ENCODE measurements at places on chromosomes 13 and 19.
A peak's percentile ranks its signal among the peaks of the same experiment; 100 is the strongest.

DNA sequence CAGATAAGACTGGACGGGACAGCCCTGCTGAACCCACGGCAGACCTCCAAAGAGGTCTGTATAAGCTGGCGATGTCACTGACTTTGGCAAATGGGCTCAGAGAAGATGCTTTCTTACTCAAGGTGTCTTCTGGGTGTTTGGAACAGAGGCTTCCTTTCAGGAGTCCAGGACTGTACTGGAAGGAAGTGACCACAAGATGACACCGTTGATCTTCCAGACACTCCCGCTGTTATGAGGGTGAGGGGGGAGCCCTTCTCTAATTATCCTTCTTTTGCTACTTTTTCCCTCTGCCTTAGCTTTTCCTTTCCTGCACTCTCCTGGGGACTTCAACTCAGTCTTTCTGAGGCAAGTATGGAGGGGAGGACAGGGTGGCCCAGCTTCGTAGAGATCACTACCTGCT is 65.2 kb upstream of the ZNF599 start:
- no peak for DNase-seq

DNA sequence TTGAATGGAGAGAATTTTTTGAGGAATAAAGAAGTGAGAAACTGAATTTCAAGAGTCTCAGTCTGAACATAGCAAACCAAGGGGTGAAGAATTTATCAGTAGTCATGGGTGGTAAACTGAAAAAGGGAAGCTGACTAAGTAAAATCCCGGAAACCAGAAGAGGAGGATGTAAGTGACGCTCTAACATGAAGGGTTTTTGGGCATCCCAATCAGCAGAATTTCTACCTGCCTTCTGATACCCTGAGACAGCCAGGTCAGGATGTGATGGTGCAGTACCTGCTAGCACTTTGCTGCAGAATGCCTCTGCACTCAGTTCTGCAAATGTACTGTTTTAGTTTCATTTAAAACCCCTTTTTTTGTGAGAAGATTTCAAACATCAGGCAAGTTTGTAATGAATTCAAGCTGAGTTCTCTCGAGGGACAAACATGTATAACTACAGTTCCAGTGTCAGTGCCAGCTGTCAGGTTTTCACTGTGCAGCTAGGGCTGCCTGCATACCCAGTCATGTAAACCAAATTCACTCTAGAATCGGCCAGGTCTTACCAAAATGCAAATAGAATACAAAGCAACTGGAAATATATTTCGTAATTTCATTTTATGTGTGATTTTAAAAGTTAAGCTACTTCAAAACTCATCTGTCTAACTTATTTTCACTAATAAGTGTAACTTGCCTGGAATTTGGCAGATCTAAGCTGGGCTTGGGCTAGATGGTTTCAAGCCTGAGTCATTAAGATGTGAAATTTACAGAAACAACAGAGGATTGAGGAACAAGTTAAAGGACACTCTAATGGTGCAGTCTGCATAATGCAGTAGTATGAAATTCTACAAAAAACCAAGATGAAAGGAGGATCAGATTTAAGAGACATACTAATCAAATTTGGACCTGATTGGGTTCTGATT is 13.8 kb downstream of the METTL21C start:
- DNase-seq = no peak

DNA sequence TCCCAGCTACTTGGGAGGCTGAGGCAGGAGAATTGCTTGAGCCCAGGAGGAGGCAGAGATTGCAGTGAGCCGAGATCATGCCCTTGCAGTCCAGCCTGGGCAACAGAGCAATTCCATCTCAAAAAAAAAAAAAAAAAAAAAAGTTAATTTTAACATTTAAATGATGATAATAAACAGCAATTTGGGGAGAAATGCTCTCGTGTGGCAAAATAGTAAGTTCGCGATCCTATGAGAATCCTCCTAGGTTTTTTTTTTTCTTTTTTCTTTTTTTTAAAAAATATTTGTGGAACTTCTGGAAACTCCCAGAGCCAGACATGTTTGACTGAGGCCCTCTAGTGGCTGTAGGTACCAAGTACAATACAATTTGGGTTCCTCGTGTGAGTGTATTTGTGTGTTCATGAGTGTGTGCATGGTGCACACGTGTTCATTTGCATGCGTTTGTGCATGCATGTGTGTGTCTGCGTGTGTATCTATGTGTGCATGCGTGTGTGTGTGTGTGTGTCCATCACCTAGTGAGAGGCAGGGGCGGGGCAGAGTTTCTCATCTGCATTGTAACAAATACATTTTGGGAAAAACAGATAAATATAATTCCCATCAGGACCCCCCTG is 31.2 kb downstream of the TMPRSS9 start:
- peak; percentile 31 for DNase-seq

- DNase-seq = no peak
Observed at GRCh38 chr13:108777421-108778420, 148.3 kb downstream of the MYO16 start.

GRCh38 chr13:94459116-94459515 is 20.4 kb downstream of the DCT start:
- no peak for DNase-seq

DNA sequence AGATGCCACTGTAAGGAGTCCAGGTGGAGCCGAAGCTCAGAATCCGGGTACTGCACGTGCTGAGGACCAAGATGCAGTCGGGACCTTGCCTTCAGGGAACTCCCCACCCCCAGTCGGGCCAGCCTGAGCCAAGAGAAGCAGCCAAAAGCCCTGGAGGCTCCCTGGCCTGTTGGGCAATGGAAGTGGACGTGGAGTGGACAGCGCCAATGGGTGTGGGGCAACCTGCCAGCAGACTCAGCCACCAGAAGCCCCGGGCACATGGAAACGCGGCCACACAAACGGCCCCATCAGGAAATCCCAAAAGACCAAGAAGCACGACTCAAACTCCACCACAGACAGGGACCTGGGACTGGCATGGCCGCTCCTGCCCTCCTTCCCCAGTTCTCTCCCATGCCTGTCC is 30.0 kb upstream of the KCTD15 start:
- no peak for DNase-seq

- DNase-seq = no peak
Observed at GRCh38 chr13:113418722-113419049, 34.6 kb downstream of the ADPRHL1 start.

DNA sequence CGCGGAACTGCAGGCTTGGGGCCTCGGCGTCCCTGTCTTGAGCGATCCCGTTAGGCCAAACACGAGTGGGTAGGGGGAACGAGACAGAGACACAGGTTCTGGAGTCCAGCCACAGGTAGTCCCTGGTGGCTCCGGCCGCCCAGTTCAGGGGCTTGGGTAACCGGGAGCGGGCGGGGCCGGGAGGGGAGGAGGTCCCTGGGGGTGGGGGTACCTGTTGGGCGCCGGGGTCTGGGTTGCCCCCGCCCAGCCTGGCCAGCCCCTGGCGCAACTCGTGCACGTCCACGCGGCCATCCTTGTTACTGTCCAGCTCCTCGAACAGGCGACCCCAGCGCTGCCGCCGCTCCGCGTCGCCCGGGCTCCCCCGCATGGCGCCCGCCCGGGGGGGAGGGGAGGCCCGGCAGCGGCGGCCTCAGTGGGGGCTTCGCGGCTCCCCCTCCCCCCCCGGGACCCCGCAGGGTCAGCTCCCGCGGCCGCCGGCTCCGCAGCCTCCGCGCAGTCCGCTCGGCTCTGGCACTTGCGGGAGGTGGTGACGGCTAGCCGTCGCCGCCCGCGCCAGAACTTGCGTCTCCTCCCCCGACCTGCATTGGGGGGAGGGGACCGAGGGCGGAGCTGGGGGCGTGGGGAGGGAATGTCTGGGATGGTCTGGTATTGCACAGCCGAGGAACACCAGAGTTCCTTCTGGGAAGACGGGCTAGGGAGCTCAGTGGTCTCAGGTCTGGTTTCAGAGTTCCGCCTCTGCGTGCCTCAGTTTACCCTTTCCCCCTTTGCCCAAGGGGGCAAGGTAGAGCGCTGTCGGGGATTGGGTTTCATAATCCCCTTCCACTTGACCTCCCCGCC is at the start of gene SLC25A23:
SLC25A23 (minus strand) TSS at position 531 of the 837 bp plus-strand sequence; CDS start at position 367, 164 bp downstream.
- DNase-seq = peak; percentile 75

- DNase-seq = peak; percentile 84
Observed at GRCh38 chr19:50537769-50538230, 24.1 kb upstream of the ASPDH start.

- no peak for DNase-seq
Observed at GRCh38 chr13:98262292-98262691, 85.2 kb upstream of the RNF113B start.

DNA sequence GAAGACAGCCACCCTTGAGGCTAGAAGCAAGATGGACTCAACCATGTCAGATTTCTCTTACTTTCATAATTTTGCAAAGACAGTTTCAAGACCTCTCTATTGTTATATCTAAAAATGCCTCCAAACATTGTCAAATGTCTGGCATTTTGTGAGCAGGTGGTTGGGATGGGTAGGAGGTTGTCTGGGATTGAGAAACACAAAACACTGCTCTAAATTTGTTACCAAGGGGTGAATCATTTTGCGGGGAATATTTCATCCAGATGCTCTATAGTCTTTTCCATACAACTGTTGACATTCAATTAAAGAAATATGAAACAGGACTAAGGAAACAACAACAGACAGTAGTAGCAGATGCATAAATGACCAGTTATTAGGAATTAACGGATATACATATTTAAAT is 208.2 kb downstream of the ITGBL1 start:
- DNase-seq = no peak

- DNase-seq = no peak
Observed at GRCh38 chr13:29855009-29855408, 4.6 kb upstream of the UBL3 start.

DNA sequence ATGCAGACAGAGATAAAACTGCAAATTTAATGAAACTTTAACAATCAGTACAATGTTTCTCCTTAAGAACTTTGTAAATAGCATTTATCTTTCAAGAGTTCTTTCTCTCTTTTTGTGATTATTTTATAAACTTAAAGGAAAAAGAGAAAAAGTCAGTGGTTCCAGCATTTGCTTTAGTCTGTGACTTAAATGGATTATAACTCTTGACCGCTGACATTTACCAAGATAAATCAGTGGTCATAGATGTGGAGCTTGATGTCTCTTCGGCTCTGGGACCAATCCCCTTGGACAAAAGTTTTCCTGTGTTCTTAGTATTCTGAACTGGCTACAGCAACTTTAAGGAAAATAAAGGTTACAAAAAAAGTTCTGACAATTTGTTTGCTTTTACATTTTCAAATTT is 162.6 kb downstream of the TM9SF2 start:
- DNase-seq = no peak

GRCh38 chr13:107104631-107105030 is 536.7 kb upstream of the ARGLU1 start:
- DNase-seq = no peak

DNA sequence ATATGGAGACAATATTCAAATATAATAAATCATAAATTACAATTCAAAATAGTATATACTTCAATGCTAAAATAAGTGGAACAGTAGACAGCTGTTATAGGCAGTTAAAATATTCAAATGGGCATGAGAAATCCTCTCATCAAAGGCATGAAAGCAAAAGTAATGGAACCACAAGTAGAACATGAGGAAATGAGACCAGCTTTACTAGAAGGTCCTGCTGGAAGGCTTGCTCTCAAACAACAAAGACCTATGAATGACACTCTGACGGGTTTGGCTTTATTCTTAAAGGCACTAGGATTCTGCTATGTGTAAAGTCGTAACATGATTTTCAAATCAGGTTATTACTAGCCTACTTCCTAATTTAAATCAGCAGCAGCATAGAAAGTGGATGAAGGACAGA is 148.1 kb downstream of the VWA8 start:
- no peak for DNase-seq

- DNase-seq = no peak
Observed at GRCh38 chr19:33266974-33267484, 35.3 kb downstream of the CEBPA start.

DNA sequence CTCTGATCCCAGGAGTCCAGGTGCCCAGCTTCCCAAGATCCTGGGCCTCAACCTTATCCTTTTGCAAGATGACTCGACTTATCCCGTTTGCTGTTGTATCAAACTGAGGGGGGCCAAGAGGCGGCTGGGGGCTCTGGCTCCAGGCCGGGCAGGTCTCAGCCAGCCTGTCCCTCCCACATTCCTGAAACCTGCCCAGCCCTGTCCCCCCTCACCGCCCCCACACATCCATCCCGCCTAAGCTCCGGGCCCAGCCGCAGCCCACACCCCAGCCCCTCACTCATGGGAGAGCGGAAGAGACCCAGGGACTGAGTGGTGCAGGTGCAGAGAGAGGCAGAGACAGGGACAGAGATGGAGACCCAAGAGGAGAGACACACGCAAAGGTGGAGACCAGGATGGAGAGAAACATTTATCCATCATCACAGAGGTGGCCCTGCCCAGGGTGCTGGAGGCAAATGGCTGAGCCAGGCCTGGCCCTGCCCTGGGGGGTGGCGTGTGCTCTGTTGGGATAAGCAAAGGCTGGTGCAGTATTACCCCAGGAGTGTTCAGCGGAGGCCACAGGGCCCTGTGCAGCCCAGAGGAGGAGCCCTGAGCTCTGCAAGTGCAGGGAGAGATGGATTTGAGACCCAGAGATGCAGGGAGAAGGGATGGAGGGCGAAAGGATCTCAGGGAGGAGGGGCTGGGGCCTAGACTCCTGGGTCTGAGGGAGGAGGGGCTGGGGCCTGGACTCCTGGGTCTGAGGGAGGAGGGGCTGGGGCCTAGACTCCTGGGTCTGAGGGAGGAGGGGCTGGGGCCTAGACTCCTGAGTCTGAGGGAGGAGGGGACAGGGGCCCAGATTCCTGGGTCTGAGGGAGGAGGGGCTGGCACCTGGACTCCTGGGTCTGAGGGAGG is 1.6 kb downstream of the BCAM start:
- DNase-seq = no peak

DNA sequence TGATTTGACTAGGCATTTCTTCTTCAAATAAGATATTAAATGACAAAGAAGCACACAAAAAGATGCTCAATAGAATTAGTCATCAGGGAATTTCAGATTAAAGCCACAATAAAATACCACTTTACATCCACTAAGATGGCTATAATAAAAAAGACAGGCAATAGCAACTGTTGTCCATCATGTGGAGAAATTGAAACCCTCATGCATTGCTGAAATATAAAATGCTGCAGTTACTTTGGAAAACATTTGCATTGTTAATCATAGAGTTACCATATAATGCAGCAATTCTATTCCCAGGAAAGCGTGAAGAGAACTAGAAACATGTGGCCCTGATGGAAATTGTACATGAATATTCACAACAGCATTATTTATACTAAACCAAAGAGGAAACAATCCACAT is 605.5 kb upstream of the SLITRK1 start:
- DNase-seq = no peak

DNA sequence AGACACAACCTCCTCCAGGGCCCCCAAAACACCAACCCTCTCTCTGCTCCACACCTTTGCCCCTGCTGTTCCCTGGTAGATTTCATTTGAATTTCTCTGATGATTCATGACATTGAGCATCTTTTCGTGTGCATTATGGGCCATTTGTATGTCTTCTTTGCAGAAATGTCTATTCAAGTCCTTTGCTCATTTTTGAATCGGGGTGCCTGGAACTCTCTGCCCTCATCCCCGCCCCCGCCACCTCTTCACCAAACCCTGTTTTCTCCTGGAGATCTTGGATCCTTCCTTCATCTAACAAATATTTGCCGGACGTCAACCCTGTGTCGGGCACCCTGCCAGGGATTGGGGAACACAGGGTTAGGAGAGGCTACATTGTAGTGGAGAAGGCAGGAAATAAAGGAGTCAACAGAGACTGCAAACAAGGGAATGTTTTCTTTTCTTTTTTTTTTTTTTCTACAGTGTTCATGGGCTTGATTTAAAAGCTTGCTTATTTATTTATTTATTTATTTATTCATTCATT is 25.5 kb upstream of the SLC1A5 start:
- no peak for DNase-seq

- DNase-seq = peak; percentile 86
Observed at GRCh38 chr19:1079566-1080111, 12.7 kb downstream of the ARHGAP45 start.

- DNase-seq = no peak
Observed at GRCh38 chr13:97276862-97277269, 54.7 kb downstream of the MBNL2 start.

GRCh38 chr19:18112989-18113478 is 15.5 kb downstream of the MAST3 start:
- DNase-seq = peak; percentile 89

All from activated CD4-positive, alpha-beta T cell treated with anti-CD3 and anti-CD28 coated beads, Interleukin-2, amount 50 U/mL, for 48 hours (primary cell).